ENCODE measurements at places on chromosomes 3 and 15. TPM values are rescaled to one million over a fixed set of nuclear protein-coding genes. Genes with fewer than 3 reads are reported as not detected.

Gene PAQR9
- 2.2 TPM for total RNA-seq

Gene MAGEL2
- not detected for total RNA-seq

Gene USP50
- not detected for total RNA-seq

Gene CTNNB1
- 169 TPM for total RNA-seq

Gene TMCC1
- total RNA-seq, result 11.0 TPM

Gene SNTN
- total RNA-seq, result not detected

Gene FEZF2
- not detected for total RNA-seq

Gene ZPLD1
- total RNA-seq, result not detected

Gene GOLGA6A
- 0.12 TPM for total RNA-seq

Gene GOLGA8G
- not detected for total RNA-seq

Gene PPIB
- 764 TPM for total RNA-seq

Gene HRH1
- 7.3 TPM for total RNA-seq

Gene PPP1R14D
- not detected for total RNA-seq

Gene LNP1
- 0.77 TPM for total RNA-seq

Gene GDPGP1
- 3.8 TPM for total RNA-seq

Gene BCHE
- 1.0 TPM for total RNA-seq

Gene UMPS
- 50.8 TPM for total RNA-seq

Gene TMOD2
- total RNA-seq, result 2.0 TPM

Gene HAUS2
- 19.3 TPM for total RNA-seq

Gene PTPN23
- 21.1 TPM for total RNA-seq

Gene ALDH1L1
- total RNA-seq, result 0.30 TPM

Gene PLOD2
- 67.2 TPM for total RNA-seq

Gene ZBBX
- total RNA-seq, result not detected

Gene XCR1
- not detected for total RNA-seq

Gene UQCC5
- 64.2 TPM for total RNA-seq

Gene GHSR
- total RNA-seq, result not detected

Gene DNASE1L3
- not detected for total RNA-seq

Gene PLXND1
- total RNA-seq, result 89.1 TPM

Gene EIF4E3
- 4.0 TPM for total RNA-seq

Gene NEO1
- total RNA-seq, result 31.1 TPM

Gene CD86
- not detected for total RNA-seq

Gene AHSG
- total RNA-seq, result 0.13 TPM

Gene MRPS11
- total RNA-seq, result 82.0 TPM

Gene SLC6A11
- 0.08 TPM for total RNA-seq

Gene SOX14
- not detected for total RNA-seq

Gene CYP11A1
- total RNA-seq, result 0.08 TPM

Gene SLC12A1
- not detected for total RNA-seq

Gene MNS1
- 2.6 TPM for total RNA-seq

Gene ECE2
- not detected for total RNA-seq

Gene CCR9
- total RNA-seq, result 0.03 TPM

Gene KIF15
- total RNA-seq, result 7.9 TPM

Gene CPNE4
- total RNA-seq, result 6.8 TPM

Gene RPS17
- total RNA-seq, result 4,128 TPM

Gene ACKR4
- not detected for total RNA-seq

Gene GOLGA8R
- total RNA-seq, result 0.16 TPM

Gene PLSCR5
- total RNA-seq, result not detected

Gene ARRDC4
- 0.09 TPM for total RNA-seq

Gene CSNK1G1
- 17.3 TPM for total RNA-seq

Gene ALDH1A2
- total RNA-seq, result 1.1 TPM

Gene GOLGA6B
- total RNA-seq, result 0.06 TPM

Gene SAMMSON
- not detected for total RNA-seq

Gene GHRL
- total RNA-seq, result not detected

Gene TLNRD1
- 10.0 TPM for total RNA-seq

Gene C2CD4B
- total RNA-seq, result 0.32 TPM

Gene SAMD7
- total RNA-seq, result not detected

Gene FANCD2OS
- total RNA-seq, result not detected

Gene PCYT1A
- 33.9 TPM for total RNA-seq

Gene NANOGP8
- not detected for total RNA-seq

Gene PLSCR4
- total RNA-seq, result 10.7 TPM

Data from A549 treated with Hydrocortisone at 1 μM for 4 hours (cell line).